ENCODE measurements at places on chromosomes 5 and 9.
A peak's percentile ranks its signal among the peaks of the same experiment; 100 is the strongest.

DNA sequence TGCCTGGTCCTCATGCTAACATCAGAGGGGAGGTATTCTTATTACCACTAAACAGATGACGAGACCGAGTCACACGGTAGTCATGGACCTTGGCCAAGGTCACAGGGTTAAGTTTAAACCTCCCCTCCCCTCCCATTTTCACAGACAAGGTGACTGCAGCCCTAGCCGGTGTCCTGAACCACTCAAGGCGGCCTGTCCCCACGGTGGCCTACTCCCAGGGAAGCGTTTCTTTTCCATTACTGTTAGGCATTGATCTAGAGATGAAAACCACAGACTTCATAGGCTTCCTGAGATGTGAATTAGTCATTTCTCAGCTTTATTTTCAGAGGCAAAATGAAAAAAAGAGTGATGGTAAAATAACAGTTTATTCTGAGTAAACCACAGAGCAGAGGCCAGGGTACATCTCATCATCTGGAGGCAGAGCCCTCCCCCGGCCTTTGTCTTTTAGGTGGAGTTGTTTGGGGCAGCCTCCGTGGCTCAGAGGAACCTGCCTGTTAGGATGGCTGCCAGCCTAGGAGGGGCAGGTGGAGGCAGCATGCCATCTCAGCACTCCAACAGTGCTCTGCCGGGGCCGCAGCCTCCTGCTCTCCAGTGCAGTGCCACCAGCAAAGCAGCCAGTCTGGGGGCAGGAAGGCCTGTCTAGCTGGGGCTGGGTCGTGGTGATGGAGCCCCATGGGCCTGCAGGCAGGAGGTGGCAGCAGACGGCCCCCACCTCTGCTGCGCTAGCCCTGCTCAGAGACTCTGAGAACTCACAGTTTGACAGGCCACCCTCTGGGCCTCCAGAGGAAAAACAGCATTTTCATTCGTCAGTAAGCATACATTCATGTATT lies 71.2 kb downstream of the RAPGEF1 start:
- DNase-seq: peak; percentile 33

- no peak for DNase-seq
These were observed 14.3 kb downstream of the OTULINL start for GRCh38 chr5:14595891-14596290.

DNA sequence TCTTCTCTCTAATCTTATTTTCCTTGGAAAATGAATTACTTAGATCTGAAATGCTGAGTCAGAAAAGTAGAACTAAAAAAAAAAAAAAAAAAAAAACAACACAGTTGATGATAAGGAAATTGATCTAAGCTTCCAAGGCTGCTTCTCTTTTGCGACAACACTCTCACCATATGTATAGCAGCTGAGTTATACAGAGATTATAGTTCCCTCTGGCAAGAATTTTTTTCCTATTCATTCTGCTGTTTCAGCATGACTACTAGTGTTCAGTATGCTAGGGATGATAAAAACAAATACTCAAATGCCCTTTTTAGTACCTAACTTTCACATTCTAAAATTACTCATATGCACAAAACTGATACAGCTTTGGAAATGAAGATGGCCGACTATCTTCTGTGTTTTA lies 267.3 kb downstream of the MLLT3 start:
- DNase-seq: no peak

- no peak for DNase-seq
These were observed 62.4 kb downstream of the KIAA1958 start for GRCh38 chr9:112548836-112549595.

GRCh38 chr9:81088341-81088740 lies 601.0 kb downstream of the TLE1 start:
- DNase-seq: no peak

DNA sequence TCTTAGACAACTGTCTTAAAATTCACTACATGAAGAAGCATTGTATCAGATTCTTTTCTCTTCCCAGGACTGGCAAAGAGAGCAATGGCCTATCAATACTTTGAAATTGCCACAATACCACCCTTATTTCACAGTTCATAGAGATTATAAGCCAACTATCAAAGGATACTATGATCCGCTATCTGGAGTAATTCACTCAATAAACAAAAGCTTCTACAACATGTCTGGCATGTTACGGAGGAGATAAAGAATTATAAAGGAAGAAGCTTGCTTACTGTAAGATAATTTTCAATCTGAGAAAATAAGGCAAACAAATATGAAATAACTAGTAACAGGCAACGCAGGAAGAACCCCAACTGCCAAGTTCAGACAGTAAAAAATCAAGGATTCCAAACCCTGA lies 114.8 kb downstream of the GNAQ start:
- DNase-seq: no peak

GRCh38 chr9:29245351-29245750 lies 1672.1 kb upstream of the C9orf72 start:
- DNase-seq: no peak

GRCh38 chr9:113948891-113949570 lies 72.9 kb downstream of the ZNF618 start:
- no peak for DNase-seq

DNA sequence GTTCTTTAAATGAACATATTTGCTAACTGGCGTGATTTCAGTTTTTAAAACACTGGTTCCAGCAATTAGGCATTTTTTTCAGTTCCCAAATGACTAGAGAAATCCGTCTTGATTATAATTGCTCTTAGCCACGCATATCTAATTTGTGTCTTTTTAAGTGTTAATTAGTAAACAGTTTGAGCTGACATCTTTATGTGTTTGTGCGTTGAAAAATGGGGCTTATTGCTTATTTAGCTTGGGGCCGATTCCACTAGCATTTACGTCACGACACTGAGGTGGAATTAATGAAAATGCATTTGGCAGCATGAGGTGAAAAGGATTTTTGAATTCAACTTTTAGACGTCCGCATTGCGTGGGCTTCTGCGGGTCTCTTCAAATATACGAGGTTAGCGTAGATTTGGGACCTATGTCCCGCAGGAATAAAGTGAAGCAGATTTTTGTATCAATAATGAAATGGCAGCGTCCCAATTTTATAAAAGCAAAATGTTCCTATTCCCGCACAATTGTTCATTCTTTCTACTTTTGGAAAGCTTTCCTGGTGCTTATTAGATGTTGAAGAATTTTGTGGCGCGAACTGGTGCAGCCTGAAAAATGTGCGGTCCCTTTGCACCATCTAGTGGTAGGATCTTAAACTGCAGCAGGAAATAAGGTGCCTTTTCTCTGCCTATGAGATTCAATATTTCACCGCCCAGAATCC lies 122.7 kb upstream of the LMX1B start:
- no peak for DNase-seq

All from activated CD8-positive, alpha-beta memory T cell treated with anti-CD3 and anti-CD28 coated beads for 1 hour (primary cell).